ENCODE measurements at places on chromosomes 1 and 21.

GRCh38 chr1:914131-914890 is 9.4 kb upstream of the SAMD11 start:
- DNase-seq, result no peak

DNA sequence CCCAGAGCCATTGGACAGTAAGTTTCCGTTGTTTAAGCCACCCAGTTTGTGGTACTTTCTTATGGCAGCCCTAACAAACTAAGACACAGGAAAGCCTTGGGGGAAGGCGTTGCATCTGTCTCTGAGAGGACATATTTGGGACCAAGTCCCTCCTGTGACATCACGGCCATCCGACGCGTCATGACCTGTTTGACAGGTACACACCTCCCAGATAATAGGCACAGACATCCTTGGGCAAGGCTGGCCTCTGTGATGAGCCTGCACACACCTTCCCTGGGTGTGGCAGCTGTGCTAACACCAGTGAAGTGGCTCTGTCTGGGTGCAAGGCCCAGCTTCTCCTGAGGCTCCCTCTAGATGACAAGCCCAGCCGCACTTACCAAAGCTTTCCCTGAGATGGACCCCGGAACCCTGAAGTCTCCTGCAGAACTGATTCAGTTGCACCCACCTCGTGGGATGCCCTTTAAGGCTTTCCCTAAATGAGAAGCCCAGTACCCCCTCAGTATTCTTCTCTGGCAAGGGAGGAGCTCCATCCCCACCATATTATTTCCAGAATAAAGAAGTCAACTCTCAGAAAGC is 136.5 kb downstream of the ZSCAN20 start:
- no peak for DNase-seq

- no peak for DNase-seq
Measured at GRCh38 chr1:201131398-201131797, 4.4 kb upstream of the ASCL5 start.

- no peak for DNase-seq
Measured at GRCh38 chr1:5882367-5883128, 109.7 kb downstream of the NPHP4 start.

- no peak for DNase-seq
Measured at GRCh38 chr1:234698686-234699085, 88.7 kb upstream of the IRF2BP2 start.

GRCh38 chr1:10514490-10515235 is 39.9 kb downstream of the PEX14 start:
- peak; percentile 49 for DNase-seq

Data from choroid plexus epithelial cell (primary cell).